Kidney (tissue), 22 donors: ENCODE measurements at places on chromosomes 7 and 10. TPM values are rescaled to one million over a fixed set of nuclear protein-coding genes. Genes with fewer than 3 reads are reported as not detected.

- no peak overlapping the region for H3K27ac ChIP-seq
- no peaks in the 10 kb centered on the region for H3K27me3 ChIP-seq
- H3K36me3 ChIP-seq = no peaks in the 10 kb centered on the region
- no peak for DNase-seq
- H3K4me3 ChIP-seq = no peak overlapping the region
- H3K4me1 ChIP-seq = no peaks in the 10 kb centered on the region
These were observed 84.8 kb upstream of the FZD8 start for GRCh38 chr10:35726846-35727245.

- H3K4me3 ChIP-seq = no peak overlapping the region
- DNase-seq = no peak
- H3K27ac ChIP-seq = no peak overlapping the region
- H3K27me3 ChIP-seq = peaks cover 19% of the 10 kb centered on the region
These were observed 1.6 kb downstream of the NPM3 start for GRCh38 chr10:101781655-101781983.

DNA sequence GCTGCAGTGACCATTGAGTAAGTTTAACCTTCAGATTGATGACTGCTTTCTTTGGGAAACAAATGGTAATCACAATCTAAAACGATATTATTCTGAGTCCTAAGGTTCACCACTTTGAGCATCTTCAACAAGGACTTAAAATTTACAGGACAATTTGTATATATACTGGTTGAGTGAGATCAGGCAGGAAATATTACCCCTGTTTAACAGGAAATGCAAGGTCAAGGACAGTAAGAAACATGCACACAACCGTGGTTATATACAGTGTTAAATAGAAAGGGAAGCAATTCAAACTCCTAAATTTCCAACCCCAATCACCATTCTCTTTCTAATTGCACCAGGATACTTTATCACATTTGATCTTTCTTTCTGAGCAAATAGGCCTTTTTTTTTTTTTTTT is 96.1 kb downstream of the ZNF277 start:
- H3K27me3 ChIP-seq = no peaks in the 10 kb centered on the region
- H3K4me3 ChIP-seq = no peak overlapping the region
- no peaks in the 10 kb centered on the region for H3K36me3 ChIP-seq
- no peak overlapping the region for H3K27ac ChIP-seq

The CTAGE8 gene
- total RNA-seq = 4.3 TPM

The SPDYE11 gene
- total RNA-seq = not detected

The FZD1 gene
- 34.8 TPM for total RNA-seq

The RAB11FIP2 gene
- total RNA-seq = 50.4 TPM

The NKX6-2 gene
- 2.5 TPM for total RNA-seq

GRCh38 chr10:128576336-128576735 is 450.1 kb upstream of the MKI67 start:
- H3K36me3 ChIP-seq = no peaks in the 10 kb centered on the region
- H3K27me3 ChIP-seq = no peaks in the 10 kb centered on the region
- H3K4me3 ChIP-seq = no peak overlapping the region
- DNase-seq = no peak

DNA sequence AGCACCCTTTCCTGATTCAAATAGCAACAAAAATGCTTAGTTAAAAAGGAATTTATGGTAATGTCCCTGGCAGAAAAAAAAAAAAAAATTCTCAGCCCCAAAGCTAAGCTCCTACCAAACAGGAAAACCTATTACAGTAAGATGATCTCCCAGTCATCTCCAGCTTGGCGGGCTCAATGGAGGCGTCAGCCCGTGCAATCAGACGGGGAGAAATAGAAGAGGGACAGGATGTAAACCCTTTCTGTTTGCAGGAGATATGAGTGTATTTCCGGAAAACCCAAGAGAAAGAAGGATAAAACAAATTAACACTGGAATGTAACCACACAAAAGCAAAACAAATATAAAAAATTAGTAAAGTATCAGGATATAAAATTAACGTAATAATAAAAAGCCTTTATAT is 242.8 kb downstream of the TCERG1L start:
- H3K27me3 ChIP-seq = no peaks in the 10 kb centered on the region
- no peaks in the 10 kb centered on the region for H3K4me1 ChIP-seq
- DNase-seq = no peak
- H3K36me3 ChIP-seq = peaks cover 2% of the 10 kb centered on the region
- H3K27ac ChIP-seq = no peak overlapping the region

The MMP21 gene
- 0.13 TPM for total RNA-seq
